ENCODE measurements at places on chromosomes 5 and 9.

DNA sequence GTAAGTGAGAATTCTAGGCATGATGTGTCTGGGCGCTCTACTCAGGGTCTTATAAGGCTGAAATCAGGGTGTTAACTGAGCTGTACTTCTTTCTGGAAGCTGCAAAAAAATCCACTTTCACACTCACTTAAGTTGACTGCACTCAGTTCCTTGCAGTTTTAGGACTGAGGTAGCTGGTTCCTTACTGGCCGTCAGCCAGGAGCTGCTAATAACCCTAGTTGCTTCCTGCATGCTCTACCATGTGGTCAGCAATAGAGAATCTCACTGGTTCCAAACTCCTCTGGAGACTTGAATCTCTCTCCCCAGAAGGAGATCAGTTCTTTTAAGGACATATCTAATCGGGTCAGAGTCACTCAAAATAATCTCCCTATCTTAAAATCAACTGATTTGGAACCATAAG, 911.2 kb downstream of the EFNA5 start:
- DNase-seq: no peak

GRCh38 chr9:110087605-110088004, 120.4 kb downstream of the C9orf152 start:
- DNase-seq: no peak

- no peak for DNase-seq
Observed at GRCh38 chr5:116297296-116297814, 212.5 kb downstream of the COMMD10 start.

GRCh38 chr5:119200795-119201194, 129.9 kb downstream of the DMXL1 start:
- DNase-seq: no peak

- DNase-seq: peak; percentile 36
Observed at GRCh38 chr5:127562252-127562651, 44.8 kb downstream of the PRRC1 start.

- DNase-seq: peak; percentile 34
Observed at GRCh38 chr9:76394960-76395252, 680 bp upstream of the RFK start.

GRCh38 chr5:90932052-90932699, 373.6 kb downstream of the ADGRV1 start:
- peak; percentile 52 for DNase-seq

- peak; percentile 32 for DNase-seq
Observed at GRCh38 chr5:143800715-143801114, 11.2 kb upstream of the HMHB1 start.

DNA sequence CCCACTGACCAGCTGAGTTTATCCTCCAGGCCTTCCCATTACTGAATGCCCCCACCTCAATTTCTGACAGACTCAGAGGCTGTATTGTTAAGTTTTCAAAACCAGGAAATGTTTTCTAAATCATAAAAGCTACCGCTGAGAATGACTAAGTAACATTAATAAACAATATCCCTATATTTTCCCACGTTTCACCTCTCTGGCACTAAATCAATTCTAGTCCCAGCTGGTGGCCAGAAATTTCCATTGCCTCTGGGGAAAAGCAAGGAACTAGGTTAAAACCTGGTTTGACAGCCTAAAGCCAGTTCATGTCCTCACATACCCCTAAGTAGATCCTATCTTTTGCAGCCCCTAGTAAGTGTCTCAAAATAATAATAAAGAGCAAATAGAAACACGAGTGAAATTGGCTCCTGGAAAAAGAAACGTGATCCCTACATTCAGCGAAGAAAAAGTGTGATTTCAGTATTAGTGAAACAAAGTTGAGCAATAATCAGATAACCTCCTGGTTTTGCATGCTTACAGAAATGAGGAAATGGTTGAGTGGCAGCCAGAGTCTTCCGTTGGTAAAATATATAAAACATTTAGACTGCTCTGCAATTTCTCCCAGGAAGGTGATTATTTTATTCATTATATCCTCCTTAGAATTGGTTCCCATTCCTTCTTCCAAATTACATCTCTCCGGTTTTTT, 110.9 kb downstream of the ESM1 start:
- DNase-seq: no peak

GRCh38 chr9:5917888-5918287, 27.2 kb downstream of the MLANA start:
- DNase-seq: no peak

DNA sequence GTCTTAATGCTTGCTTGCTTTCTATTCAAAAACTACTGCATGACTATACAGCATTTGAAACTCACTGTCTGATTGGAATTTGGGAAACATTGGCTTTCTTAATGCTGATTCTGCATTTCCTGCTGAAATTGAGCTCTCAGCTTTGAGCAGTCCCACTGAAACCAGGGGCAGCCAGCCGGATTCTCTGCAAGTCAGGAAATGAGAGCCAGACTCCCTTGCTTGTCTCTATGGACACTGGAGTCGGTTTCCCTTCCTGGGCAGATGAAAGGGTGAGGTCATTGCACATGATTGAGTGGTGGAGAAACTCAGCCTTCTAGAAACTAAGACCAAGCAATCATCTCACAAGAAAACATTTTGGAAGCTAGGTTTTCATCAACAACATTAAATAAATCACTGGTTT, 119.7 kb upstream of the SPATA31C2 start:
- peak; percentile 77 for DNase-seq

GRCh38 chr5:128009403-128009802, 74.2 kb upstream of the SLC12A2 start:
- no peak for DNase-seq

DNA sequence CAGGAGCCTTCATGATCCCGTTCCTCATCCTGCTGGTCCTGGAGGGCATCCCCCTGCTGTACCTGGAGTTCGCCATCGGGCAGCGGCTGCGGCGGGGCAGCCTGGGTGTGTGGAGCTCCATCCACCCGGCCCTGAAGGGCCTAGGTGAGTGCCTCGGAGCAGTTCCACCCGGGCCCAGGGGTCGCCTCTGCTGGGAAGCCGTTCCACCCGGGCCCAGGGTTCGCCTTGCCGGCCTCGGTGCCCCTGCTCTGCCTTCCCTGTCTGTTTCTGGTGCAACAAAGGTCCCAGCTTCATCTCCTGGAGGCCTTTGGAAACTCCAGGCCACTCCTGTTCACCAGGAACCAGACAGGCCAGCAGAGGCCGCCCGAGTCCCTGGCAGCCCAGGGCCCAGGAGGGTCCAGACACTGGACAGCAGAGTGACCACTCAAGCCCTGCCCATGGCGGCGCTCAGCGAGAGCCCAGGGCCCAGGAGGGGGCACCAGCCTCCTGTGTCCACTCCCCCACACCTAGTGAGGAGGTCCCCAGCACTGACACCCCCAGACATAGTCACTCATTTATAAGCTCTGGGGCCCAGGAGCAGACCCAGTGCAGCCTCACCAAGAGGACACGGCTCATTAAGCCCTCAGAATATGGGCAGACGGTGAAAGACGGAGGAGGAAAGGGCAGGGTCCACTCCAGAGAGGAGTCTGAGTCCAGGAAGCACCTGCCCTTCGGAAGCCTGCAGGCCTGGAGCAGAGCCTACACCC, 7.5 kb downstream of the SLC6A19 start:
- DNase-seq: no peak

GRCh38 chr5:150129813-150130492, 25.7 kb downstream of the PDGFRB start:
- DNase-seq: peak; percentile 72
